Substantia nigra (tissue), 51 donors: ENCODE measurements at places on chromosomes 13 and 19.

DNA sequence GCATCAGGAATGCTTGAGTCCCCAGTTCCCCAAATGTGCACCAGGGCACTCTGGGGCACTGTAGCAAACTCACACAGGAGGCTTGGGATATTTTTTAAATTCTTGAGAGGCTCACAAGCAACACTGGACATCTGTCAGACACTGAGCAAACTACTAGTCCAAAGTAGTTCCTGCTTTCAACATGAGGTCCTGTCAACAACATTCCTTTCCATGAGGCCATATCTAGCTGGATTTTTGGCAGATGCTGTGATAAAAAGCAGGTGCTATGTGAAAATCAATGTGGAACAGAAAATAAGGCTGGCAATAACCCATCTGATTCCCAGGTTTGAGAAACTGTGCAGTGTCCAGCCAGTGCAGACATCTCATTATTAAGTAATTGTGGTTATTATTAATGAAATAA lies 50.5 kb downstream of the STARD13 start:
- no peak for DNase-seq

DNA sequence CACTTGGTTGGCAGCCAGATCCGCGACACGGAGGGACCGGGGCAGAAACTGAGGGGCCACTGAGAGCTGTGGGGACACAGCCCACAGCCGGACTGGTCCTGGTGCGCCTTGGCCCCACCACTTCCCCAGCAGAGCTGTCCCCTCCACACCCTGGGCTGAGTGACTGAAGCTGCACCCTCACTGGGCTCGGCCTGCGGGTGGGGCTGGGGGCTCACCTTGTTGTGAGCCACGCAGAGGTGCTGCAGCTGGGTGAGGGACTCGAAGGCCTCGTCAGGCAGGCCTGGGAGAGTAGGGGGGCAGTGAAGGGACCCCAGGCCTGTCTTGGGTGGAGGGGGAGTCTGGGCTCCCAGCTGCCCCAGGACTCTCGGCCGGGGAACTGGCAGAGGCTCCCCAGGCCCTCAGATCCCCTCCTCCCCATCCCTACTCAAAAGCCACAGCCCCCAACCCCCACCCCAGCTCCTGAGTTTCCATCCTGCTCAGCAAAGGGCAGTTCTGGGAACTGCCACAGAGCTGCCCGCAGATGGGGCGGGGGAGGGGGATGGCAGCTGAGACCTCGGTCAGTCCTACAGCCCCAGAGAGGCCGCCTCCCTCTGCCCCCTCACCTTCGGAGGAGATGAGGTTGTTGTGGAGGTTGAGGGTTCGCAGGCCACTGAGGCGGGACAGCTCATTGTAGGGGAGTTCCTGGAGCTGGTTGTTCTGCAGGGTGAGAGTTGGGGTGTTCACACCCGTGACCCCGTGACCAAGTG lies 2.3 kb downstream of the PODNL1 start:
- DNase-seq = no peak

- DNase-seq = no peak
Observed at GRCh38 chr13:111066544-111066943, 48.6 kb upstream of the ARHGEF7 start.

DNA sequence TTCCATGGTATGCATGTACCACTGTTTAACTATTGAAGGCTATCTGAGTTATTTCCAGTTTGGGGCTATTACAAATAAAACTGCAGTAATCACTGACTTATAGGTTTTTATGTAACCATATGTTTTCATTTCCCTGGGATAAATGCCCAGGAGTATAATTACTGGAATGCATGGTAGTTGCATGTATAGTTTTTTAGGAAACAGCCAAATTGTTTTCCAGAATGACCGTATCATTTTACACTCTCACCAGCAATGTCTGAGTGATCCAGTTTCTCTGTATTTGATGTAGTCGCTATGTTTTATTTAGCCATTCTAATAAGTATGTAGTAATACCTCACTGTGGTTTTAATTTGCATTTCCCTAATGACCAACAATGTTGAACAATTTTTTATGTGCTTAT lies 42.0 kb downstream of the CYSLTR2 start:
- no peak for DNase-seq

DNA sequence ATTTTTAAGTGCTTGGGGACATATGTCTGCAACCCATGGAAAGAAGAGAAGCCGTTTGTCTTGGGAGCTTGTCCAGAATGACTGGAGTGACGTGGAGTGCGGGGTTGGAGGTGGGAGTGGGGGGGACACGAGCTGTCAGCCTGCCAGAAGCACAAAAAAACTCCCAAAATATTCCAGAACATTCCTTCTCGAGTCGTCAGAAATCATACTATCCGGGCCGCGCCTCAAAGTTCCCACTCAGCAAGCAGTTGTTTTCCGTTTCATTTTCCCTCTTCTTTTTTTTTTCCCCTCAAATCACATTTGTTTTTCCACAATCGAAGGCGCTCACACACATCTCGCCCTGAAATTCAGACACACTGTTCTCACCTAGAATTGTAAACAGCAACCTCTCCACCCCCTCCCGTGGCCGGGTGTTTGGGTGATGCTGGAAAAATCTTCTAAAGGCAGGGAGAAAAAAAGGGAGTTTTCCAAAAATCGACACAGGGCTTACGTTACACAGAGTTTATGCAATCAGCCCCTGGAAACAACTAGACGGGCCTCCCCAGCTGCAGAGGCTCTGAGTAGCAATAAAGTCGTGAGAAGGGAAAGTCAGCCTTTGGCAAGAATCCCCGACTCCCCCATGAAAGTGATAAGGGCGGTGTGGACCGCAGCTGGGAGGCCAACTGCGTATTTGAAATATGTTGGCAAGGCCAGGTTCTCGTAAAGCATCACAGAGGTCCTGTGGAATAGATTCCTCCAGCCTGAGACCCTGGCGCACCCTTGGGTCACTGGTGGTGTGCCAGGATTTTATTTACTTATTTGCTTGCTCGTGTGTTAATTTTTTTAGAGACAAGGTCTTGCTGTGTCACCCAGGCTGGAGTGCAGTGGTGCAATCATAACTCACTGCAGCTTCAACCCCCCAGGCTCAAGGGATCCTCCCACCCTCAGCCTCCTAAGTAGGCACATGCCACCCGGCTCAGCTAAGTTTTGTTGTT lies 31.2 kb upstream of the KLF2 start:
- DNase-seq = no peak

DNA sequence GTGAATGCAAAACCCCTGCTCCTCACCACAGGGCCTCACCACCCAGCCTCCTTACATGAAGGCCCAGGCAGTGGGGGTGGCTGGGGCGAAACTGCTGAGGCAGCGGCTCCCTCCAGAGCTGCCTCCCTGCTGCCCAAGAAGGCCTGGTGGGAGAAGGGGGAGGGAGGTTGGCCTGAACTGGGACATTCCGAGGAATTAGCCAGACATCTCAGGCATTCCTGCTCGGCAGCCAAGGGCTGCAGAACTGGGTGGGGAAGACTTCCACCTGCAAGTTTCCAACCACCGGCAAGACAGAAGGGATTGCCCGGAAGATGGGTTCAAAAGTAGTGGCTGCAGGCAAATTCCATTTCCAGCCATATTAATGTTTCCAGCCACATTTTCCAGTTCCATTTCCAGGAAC lies 2.3 kb upstream of the PSPN start:
- no peak for DNase-seq

GRCh38 chr13:57858376-57858775 lies 226.8 kb downstream of the PCDH17 start:
- DNase-seq = no peak

DNA sequence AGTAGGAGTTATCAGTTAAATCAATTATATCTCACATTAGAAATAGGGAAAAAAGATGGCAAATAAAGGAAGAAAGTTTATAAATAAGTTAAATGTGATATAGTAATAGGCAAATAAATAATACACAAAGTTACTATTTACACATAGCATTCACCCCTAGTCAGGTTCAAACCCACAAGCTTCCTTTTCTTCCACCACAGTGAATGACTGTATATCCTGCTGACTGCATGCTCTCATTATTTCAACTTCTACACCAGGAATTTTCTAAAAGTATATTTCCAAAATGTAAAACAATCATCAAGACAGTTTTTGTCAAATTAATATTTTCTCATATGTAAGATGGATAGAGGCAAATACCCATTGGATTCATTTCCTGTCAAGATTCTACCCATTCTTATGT lies 548.6 kb upstream of the SLITRK5 start:
- DNase-seq = no peak

DNA sequence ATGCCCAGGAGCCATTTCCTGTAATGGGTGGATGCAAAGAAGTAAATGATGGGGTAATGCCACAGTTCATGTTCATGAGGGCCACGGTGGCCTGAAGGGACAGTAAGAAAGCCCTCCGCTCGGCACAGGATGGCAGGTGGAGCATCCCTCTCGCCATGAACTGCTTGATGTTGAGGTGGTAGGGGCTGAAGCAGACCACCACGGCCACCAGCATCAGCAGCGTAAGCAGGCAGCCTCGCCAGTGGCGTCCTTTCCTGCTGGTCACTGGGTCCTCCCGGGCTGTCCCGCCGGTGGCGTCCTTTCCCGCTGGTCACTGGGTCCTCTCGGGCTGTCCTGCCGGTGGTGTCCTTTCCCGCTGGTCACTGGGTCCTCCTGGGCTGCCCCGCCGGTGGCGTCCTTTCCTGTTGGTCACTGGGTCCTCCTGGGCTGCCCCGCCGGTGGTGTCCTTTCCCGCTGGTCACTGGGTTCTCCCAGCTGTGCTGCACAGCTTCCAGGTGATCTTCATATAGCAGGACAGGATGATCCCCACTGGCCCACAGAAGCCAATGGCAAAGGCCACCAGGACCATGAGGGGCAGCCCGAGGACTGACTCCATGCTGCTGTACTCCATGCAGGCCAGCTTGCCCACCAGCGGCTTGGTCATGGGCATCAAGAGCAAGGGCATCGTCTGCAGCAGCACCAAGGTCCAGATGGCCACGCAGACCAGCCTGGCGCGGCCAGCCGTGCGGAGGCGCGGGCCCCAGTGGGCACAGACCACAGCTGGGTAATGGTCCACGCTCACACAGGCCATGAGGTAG lies 93.2 kb upstream of the TM9SF2 start:
- DNase-seq = no peak

GRCh38 chr13:61040181-61040580 lies 375.5 kb downstream of the PCDH20 start:
- DNase-seq = no peak

GRCh38 chr13:27027086-27027667 lies 144.4 kb downstream of the USP12 start:
- no peak for DNase-seq

DNA sequence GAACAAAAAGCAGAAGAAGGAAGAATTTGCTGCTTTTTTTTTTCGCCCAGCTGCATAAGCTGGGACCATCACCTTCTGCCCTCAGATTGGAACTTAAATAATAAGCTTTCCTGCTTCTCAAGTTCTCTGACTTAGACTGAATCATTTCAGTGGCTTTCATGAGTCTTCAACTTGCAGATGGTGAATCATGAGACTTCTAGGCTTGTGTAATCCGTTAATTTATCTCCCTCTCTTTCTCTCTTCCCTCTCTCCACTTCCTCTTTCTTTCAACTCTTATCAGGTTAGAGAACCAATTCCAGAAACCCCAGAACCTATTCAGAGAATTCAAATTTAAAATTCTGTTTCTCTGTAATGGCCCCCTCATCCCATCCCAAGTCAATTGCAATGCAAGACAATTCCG lies 1153.7 kb downstream of the PCDH9 start:
- DNase-seq = no peak

- DNase-seq = no peak
Observed at GRCh38 chr19:16084067-16084685, 7.9 kb downstream of the TPM4 start.

- no peak for DNase-seq
Observed at GRCh38 chr19:30682999-30683536, 310.9 kb downstream of the ZNF536 start.
